ENCODE measurements at places on chromosomes 6 and 20.

- DNase-seq: peak; percentile 64
Measured at GRCh38 chr6:41682056-41682477, 43.8 kb downstream of the MDFI start.

DNA sequence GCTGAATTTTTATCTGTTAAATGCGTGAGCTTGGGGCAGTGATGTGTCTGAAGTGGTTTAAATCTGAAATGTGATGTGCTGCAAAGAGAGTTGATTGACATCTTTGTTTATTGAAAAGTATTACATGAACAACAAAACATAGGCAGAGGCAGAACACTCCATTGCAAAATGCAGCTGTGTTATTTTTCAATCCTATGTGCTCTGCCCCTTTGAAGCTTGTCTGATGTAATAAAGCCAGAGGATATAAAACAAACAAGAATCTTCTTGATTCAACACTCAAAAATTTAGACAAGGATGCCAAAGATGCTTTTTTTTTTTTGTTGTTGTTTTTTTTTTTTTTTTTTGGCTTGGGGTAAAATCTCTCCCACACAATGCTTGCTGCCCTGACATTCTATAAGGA, 482.4 kb upstream of the MMS22L start:
- no peak for DNase-seq

DNA sequence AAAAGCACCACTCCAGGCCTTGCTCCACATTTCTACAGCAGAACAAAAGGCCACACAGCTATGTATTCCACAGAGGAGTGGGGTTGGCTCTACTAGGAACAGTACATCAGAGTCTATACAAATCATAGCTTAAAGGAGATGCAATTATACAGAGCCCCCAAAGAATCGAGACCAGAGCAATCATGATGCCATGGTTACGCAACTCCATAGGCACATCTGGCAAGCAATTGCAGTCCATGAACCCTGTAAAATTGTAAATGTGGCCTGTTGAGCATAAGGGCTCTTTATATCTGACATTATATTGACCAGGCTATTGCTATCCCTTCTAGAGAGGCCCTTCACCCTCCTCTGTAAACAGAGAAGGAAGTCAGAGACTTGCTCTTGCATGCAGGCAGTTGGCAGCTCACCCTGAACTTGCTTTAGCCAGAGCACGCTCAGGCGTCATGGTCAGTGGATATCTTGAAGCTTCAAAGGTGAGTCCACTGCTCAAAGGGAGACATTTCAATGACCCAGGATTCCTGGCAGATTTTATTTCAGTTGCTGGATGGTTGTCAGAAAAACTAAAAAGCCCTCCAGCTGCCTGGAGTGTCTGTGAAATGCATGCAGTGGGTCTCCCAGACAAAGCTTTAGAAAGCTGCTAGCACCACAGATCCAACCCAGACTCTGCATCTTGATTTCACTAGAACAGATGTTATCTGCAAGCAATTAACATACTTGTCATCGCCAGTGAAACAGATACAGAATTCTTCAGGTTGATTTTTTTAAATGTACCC, 357.2 kb downstream of the CENPW start:
- no peak for DNase-seq

GRCh38 chr20:50283922-50284810, 93.5 kb downstream of the CEBPB start:
- no peak for DNase-seq

GRCh38 chr6:43796903-43797890, 27.2 kb downstream of the VEGFA start:
- no peak for DNase-seq

DNA sequence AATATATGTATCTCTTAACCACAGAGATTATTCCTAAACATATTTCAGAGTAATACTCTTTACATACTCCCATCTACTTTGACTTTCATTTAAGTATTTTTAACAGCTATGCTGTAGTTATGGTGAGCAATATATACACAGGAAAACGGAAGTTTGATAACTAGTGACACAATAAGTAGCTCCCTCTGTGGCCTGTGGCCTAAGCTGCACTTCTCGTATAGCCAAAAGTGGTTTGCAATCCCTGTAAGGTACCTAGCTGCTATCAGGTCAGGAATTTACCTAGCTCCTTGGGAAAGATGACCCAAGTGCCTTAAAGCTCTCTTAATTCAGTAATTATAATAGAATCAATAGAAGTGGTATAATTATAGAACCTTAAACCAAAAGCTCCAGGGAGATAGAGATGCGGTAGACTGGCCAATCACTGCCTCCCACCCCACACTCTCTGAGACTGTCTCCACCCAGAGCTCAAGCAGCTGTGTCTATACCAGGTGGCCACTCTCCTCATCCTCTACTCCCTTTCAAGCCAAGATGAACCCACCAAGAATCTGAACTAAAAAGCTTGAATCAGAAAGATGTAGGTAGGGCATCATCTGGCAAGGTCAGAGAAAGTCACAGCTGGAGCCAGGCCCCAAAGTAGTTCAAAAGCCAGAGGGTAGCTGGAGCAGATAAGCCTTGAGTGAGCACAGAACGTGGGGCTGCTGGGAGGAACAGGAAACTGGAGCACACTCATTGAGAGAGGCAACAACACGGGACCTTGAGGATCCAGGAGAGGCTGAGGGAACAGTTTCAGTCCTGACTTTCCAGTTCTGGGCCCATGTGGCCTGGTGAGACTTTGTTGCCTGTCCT, 84.9 kb upstream of the ASF1A start:
- DNase-seq: no peak
